ENCODE measurements at places on chromosomes 13 and 19. TPM values are rescaled to one million over a fixed set of nuclear protein-coding genes. Genes with fewer than 3 reads are reported as not detected.

The ALG5 gene
- 7.9 TPM for total RNA-seq

The ATF5 gene
- 8.0 TPM for total RNA-seq

The CHAMP1 gene
- 9.5 TPM for total RNA-seq

The RXFP2 gene
- not detected for total RNA-seq

The GZMM gene
- 0.37 TPM for total RNA-seq

- no peak for DNase-seq
Observed at GRCh38 chr19:32868206-32868950, 1.2 kb downstream of the SLC7A9 start.

DNA sequence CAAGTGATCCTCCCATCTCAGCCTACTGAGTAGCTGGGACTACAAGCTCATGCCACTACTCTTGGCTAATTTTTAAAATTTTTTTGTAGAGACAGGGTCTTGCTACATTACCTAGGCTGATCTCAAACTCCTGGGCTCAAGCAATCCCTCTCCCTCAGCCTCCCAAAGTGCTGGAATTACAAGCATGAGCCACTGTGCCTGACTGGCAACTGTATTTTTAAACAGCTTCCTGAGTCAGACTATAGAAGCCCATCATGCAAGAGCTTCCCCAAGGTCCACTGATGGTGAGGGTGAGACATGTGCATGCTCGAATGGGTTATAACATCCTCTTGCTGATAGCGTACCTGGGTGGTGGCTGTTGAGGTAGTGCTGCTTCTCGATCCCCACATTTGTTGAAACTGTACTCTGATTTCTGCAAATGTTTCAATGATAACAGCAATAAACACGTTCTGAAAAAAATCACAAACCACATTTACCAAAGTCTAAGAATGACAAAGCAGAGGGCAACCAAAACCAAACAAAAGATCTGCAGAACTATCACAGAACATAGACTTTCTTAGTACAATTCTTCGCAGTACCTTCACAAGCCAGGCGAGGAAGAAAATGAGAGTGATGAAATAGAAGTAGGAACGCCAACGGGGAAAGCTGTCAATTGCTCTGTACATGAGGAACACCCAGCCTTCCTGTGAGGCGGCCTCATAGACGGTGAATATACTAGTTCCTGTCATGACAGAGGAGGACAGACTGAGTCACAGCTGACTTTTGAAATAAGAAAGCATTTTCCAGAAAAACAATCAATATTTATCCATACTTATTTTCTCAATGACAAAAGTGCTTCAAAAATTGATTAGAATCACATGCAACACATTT, 124.4 kb downstream of the NALCN start:
- DNase-seq, result no peak

DNA sequence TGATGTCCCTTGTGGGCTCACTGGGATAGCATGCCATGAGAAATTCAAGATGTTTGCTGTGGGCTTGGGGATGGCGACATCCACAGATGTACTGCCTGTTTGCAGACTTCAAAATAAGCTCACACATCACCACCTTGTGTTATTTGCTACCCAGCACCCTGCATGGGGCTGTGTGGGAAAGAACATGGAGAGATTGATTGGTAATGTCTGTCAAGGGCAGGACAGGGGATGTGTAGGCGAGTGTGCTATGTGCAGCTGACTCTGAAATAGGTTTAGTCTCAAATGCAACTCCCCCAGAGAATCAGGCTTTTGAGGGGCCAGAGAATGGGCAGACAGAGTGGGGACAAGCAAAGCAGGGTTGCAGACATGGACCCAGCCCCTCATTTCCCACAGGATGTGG, 24.7 kb downstream of the PNPLA6 start:
- DNase-seq, result no peak

DNA sequence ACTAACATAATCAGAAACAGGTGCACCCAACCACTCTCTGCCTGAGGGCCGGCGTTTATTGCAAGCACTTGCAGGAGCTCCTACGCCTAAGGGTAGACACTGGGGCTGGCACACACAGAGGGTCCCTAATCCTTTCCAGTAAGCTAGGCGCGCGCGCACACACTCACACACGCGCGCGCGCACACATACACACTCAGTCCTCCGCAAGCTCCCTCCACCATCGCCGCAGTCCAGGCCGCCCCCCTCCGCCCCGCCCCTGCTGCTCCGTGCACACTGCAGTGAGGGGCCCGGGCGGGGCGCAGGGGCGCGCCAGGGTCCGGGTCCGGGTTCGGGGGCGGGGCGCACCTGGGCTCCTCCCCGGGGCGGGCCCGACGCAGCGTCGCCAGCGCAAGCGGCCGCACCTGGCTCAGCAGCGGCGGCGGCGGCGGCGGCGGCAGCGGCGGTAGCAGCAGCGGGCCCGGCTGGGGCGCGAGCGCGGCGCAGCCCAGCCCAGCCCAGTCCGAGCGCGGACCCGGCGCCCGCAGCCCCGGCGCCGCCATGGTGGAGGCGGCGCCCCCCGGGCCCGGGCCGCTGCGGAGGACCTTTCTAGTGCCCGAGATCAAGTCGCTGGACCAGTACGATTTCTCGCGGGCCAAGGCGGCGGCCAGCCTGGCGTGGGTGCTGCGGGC, at the start of gene CAMSAP3:
Gene CAMSAP3 (plus strand): TSS at position 398 of the 668 bp plus-strand sequence. CDS start 140 bp downstream, at position 538.
- DNase-seq, result peak; percentile 33

GRCh38 chr13:20132052-20132634, 28.7 kb downstream of the GJA3 start:
- no peak for DNase-seq

GRCh38 chr13:59024434-59024833, 1139.3 kb downstream of the DIAPH3 start:
- no peak for DNase-seq

GRCh38 chr19:50050406-50051227, 24.8 kb downstream of the ZNF473 start:
- DNase-seq, result peak; percentile 88

DNA sequence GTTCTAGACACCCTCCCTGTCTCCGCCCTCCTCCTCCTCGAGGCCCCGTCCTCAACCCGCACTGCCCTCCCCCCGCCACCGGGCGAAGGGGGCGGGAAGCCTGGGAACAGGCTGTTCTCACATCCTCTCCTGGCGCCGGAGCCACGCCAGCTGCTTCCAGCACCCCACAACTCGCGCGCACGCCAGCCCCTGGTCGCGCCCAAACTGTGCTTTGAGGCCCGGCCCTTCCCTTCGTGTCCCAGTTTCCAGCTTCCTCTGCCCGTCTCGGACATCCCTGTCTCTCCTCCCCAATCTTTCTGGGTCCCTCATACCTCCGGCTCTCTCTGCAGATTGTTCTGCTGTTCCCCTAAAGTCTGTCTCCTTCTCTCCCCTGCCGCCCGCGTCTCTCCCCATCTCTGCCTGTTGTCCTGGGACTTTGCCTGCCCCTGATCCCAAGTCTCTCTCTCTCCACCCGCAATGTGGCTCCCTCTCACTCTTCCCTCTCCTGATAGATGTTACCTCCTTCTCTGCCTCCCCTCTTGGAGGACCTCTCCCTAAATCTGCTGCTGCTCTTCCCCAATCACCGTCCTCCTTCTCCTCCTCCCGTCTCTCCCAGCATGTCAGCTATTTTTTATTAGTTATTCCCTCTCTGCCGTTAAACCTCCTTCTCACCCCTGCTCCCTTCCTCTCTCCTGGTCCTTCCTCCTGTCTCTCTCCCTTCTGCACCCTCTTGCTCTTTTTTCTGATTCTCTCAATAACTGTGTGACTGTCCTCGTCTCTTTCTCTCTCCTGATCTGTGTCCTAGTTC, 14.2 kb downstream of the DPF1 start:
- peak; percentile 92 for DNase-seq

DNA sequence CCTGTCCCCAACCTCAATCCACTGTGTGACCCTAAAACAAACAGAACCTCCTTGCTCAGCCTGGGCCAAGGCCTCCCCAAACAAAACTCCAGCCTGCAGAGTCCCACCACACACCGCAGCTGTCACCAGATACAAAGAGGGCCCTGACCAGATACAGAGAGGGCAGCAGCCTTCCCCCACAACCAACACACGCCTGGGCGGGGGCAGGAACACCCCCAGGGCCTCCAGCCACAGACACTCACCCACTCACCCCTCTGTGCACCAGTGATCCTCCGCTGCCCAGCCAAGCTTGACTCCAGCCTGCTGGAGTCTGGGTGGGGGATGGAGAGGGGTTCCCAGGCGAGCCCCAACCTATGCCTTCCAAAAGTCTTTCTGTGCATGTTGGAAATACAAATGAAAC, 5.9 kb upstream of the CIRBP start:
- DNase-seq, result no peak

DNA sequence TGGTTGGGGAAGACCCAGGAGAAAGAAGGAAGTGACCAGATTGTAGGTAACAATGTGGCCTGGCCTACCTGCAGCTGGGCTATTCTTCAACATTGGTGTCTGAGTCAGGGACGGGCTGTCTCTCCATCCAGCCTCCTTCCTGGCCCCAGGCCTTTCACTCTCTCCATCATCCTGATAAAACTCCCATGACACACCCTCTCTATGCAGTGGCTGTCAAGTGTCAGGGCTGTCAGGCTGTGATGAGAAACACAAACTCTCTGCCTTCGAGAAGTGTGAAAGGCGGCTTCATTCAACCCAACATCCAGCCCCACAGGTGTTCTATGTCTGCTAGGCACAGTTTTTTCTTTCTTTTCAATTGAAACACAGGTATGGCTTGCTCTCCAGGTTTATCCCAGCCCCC, 153.3 kb upstream of the VSTM2B start:
- no peak for DNase-seq

- no peak for DNase-seq
Observed at GRCh38 chr19:28744943-28745342, 468.0 kb downstream of the UQCRFS1 start.

DNA sequence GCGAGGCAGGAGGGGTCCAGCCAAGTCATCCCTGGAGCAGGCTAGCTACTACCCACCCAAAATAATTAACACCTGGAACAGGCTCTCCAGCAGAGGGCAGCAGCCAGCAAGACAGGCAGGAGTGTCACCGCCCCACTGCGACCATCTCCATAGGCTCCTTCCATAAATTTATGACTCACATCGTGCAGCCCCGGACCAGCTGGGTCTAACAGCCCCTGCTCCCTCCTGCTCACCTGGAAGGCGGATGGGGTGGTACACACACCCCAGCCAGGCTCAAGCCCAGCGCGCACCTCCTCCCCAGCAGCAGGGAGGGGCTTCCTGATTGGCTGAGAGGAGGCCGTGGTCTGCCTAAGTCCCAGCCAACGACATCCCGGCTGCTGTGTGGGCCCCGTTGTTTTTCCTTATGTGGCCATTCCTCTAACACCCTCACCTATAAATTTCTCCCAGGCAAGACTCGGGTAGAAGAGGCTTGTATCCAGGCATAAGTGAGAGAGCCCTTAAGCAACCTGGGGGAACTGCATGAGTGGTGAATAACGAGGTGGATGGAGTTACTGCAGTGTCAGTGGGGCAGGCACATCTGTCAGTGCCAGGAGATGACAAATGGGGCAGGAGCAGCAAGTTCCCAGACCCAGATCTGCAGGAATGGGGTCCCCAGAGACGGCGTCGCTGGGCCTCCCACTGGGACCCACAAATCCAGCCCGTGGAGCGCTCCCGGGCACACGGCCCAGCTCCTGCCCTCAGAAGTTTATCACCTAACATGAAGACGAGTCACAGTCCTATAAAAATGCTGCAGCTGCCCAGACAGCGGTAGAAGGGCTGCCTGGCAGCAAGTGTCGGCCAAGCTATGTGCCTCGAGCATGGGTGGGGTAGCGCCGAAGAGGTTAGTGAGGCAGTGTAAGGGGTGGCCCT, 43.1 kb downstream of the CEBPG start:
- DNase-seq, result peak; percentile 75

GRCh38 chr19:36797786-36798108, 25.1 kb upstream of the ZNF850 start:
- DNase-seq, result no peak

DNA sequence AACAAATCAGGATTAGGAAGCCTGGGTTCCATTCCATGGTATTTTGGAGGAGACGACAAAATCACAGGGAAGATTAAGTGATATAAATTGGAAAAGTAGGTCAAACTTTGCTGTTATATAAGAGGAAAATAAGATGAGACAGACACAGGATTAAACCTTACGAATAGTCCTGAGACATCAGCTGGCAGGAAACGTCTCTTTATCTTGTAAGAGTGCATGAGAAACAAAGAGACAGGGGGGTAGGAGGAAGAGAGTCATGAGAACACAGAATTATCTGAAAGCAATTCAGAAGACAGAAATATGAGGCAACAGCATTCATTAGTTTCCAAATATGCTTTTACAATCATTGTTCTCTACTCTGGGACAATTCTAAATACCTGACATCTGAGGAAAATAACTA, 310.6 kb upstream of the MIR17HG start:
- no peak for DNase-seq

DNA sequence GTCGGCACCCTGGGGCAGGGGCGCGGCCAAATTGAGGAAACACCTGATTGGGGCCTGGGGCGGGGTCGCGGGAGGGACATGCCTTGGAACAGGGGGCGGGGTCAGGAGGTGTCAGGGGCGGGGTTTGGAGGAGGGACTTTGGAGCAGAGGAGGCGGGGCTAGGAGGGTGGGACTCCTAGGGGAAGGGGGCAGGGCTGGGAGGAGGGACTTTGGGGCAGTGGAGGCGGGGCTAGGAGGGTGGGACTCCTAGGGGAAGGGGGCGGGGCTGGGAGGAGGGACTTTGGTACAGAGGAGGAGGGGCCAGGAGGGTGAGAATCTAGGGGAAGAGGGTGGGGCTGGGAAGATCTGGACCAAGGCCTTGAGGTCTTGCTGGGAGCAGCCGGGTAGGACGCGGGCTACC, 21.9 kb downstream of the GRIN2D start:
- peak; percentile 82 for DNase-seq

- DNase-seq, result no peak
Observed at GRCh38 chr19:9132422-9132821, 5.7 kb upstream of the OR7G3 start.

DNA sequence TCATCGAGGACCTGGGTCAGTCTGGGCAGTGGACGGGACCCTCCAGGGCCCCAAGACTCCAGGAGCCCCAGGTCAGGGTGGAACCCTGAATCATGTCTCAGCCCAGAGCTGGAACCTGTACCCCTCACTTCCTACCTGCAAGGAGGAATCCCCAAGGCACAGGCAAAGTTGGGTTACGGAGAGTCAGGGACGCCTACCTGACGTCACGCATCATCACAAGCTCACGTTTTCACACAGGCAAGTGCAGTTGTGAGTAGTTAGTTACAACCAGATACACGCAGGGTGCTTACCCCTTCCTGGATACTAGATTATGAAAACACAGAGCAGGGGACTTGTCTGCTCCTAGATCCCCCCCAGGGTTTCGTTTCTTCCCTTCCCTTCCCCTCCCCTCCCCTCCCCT, 1.9 kb downstream of the RETN start:
- DNase-seq, result no peak
